Activated CD8-positive, alpha-beta memory T cell treated with anti-CD3 and anti-CD28 coated beads, Interleukin-2, amount 50 U/mL, for 4 hours (primary cell): ENCODE measurements at places on chromosomes 16 and 17.

GRCh38 chr17:48500435-48501426 lies 30.1 kb downstream of the HOXB1 start:
- DNase-seq: no peak

DNA sequence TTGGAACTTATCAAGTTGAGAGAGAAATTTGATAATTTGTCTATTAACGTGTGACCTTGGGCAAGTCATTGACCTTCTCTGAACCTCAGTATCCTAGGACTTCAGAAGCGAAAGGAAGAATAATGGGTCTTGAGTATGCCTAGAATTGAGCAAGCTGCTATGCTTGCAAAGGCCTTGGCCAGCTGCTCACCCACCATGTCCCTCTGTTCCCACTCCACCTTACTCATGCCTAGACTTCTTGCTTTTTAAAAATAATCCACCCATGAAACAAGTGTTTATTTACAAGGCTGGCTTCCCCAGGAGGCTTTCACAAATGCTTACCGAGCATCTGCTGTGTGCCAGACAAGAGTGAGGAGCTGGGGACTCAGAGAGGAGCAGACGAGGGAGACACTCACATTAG lies 590.6 kb downstream of the MAF start:
- no peak for DNase-seq

DNA sequence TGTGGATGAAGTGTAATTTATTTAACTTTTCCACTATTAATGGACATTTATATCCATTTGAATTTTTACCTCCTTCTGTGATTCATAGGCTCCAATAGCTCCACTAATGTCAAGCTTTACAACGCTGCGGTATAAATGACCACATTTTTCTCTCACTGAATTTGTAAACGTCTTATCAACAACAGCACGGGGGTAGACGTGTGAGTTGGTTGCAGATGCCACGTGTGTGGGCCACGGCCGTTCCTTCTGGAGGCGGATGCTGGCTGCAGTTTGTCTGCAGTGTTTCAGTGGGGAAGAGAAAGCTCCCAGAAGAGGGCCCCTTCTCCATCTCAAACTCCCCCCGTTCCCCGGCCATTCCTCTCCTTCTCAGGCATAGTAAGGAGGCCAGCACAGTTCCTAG lies 68.2 kb upstream of the XYLT1 start:
- no peak for DNase-seq

GRCh38 chr16:56980792-56981724 lies 8.3 kb upstream of the NLRC5 start:
- DNase-seq: no peak

GRCh38 chr16:65619606-65620005 lies 497.7 kb upstream of the CDH11 start:
- no peak for DNase-seq

DNA sequence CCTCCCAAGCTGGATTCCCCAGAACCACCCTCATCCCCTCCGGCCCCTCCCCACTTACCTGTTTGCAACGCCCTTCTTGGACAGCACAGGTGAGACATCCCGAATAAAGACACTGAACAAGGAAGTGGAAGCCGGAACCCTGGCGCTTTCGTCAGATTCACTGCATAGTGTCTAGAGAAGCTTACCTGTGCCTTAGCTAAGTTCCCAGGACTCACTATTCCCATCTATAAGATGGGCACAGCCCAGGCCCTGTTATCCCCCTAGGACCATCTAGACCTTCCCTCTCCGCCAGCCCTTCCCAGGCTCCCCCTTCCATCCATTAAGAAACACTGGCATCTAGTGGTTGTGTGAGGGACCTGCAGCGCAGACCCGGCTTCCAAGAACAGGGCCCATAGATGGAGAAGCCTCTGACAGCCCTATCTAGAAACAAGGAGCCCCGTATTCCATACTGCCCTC lies 26.9 kb upstream of the RPL38 start:
- DNase-seq: peak; percentile 27

DNA sequence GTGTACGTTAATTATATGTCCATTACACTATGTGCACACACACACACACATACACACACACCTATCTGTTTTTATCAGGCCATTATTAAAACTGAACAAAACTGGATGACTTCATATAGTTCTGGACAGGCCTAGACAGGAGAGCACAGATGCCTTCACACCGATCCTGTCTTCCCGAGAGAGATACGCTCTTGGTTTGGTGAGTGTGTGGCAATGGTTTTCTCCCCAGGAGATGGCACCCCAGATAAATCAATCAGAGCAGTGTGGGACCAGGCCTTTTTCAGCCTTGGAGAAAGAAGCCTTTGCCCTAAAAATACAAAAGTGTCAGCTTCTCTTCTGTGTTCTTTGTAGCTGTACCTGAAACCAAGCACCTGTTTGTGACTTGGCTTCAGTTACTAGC lies 83.7 kb downstream of the CPPED1 start:
- no peak for DNase-seq

DNA sequence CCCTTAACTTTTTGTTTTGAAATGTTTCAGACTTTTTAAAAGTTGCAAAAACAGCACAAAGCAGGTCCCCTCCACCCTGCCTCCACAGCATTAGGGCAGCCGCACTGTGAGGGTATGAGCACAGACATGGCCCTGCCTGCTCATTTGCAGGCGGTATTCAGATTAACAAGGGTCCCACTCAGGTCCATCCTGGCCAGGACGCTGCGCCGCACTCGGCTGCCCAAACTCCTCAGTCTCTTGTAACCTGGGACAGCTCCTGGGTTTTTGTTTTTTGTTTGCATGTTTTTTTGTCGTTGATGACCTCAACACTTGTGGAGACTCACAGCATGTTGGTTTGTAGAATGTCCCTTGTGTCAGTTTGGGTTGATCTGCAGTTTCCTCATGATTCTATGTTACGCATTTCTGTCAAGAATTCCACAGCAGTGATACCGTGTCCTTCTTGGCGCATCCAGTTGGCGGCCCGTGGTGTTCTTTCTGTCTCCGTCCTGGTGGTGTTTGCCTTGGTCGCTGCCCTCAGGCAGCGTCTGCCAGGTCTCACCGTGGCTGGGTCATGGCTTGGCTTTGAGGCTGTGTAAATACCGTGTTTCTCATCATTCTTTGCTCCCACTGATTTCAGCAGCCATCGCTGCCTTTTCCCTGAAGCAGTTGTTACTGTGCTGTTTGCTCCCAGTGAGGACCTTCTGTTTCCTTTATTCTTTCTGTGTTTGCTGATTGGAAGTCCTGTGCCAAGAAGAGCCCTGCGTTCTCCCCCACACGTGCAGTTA lies 18.5 kb downstream of the CRAMP1 start:
- DNase-seq: no peak

DNA sequence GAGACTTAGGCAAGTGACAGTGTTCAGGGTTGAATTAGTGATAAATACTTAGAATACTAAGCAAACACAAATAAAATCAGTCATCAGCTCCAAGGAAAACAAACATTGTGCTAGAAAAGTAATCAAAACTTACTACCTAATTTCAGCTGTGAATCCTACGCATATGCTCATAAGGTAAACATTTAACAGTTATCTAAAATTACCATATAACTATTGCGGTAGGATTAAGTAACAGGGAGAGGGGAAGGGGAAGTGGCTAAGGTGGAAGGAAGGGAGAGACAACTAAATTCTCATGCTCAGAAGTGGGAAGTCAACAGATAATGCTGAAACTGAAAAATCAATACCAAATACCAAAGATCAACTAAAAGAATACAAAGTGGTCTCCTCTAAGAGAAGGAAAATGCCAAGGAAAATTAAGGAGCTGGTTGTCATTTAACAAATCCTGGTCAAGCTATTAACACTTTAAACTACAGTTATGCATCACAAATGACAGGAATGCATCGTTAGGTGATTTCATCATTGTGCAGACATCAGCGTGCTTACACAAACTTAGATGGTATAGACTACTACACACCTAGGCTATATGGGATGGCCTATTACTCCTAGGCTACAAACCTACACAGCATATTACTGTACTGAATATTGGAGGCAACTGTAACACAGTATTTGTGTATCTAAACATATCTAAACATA lies 20.0 kb downstream of the USP32 start:
- DNase-seq: no peak

- no peak for DNase-seq
Measured at GRCh38 chr16:751152-752006, 9.2 kb upstream of the MSLN start.

GRCh38 chr17:7882068-7882467 lies 6.5 kb upstream of the CHD3 start:
- no peak for DNase-seq

DNA sequence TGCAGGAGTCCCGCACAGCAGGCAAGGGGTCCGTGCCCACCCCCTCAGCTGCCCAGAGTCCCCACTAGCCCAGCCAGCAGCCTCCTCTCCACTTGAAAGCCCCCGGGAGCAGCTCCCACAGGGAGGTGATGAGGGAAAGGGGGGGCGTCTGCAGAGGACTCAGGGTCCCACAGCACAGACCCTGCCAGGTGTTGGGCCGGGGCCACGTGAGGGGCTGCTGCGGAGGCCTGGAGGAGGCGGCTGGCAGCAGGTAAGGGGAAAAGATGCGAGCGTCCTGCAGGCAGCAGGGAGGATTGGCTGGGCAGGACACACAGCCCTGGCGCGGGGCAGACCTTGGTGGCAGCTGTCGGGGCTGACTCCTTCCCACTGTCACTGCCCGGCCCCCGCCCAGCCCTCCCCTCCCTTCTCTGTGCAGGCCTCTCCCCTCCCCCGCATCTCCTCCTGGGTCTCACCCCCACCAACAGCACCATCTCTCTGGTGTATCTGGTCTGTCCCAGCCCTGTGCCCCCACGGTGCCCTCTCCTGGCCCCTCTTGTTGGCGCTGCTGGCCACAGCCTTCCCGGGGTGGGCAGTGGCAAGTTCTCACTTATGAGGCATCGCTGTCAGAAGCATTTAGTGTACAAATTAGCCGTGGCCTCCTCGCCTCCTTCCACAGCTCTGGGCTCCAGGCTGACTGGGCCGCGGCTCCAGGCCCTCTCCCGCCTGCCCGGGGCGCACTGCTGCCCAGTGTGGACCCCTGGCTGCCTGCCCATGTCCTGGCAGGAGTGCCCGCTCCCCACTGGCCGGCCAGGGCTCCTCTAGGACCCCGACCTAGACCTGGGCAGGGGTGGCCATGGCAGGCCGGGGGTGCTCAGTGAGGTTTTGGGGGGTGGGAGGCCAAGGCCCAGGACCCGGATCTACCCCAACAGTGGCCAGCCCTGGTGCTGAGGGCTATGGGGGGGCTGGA lies 4.4 kb upstream of the PRR35 start:
- DNase-seq: no peak

DNA sequence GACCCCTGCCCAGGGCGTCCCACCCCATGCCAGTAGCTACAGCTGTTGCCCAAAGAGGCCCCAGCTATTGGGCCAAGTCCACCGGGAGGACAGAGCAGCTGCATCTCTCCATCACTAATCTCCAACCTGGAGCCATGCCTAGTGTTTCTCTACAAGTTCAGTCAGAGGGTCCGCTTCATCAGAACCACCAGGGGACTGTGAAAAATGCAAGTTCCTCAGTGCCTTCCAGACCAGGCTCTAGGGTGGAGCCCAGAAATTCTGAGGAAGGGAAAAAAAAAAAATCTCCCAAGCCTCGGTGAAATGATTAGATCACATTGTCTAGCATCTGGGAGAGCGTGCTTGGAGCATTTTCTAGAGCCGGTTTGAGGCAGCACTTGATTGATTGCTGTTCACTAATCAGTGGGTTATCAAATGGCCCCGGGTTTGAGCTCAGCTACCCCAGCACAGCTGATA lies 22.4 kb upstream of the HERPUD1 start:
- no peak for DNase-seq

DNA sequence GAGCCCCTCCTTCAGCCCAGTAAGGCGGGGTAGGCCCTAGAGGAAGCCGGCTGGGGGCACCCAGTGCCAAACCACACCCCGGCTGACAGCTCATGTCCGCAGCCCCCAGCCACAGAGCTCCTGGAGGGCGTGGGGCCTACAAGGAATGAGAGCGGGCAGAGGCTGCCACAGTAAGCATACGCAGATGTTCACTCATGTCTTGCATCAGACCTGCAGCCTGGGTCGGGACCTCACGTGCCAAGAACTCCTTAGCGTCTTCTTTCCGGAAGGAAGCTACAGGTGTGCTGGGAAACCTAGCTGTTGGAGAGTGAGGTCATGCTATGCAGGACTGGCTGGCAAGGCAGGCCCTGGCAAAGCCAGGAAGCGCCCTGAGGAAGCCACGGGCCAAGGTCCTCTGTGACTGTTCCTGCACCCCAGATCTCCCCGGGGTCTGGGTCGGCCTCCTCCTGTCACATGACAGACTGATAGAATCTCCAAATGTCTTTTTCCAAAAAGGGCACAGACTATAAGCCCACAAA lies 1.6 kb downstream of the ZNF598 start:
- DNase-seq: no peak

DNA sequence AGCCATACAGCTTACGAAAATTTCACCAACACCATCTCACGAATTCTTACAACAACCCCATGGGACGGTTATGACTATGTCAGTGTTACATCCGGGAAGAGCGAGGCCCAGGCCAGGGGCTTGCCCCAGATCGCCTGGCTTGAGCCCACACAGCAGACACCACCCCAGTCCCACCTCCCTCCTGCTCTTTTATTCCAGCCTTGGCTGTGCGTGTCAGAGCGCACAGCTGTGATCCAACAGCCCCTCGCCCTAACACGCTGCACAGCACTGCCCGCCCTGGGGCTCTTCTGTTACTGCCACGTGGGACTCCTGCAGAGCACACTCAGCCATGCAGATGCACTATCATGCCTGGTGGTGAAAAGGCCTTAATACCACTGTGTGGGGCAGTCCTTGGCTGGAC lies 127.9 kb downstream of the ENGASE start:
- no peak for DNase-seq

DNA sequence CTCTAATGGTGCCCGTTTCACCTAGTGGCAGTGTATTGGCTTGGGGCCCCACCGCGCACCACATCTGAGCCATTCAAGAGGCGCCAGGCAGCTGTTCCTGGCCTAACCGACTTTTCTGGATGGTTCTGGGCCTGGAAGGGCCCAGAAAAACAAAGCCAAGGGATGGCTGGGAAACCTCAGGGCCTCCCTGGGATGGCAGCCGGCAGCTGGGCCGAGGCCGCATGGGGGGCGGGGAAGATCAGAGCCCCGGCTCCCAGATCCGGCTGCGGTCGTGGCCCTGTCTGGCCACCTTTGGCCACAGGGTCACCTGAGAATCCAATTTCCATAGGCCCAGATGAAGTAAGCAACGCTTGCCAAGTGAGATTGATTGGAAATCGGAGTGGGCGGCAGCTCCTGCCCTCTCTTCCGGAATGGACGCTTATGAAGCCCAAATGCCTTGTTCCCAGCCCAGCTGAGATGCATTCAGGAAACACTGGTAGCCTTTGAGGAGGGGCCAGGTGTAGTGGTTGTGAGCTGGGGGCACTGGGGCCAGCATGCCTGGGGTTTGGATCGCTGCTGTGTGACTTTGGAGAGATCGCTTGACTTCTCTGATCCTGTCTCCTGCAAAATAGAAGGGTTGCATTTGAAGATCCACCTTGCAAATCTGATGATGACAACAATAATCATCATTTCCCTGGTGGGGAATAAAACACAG lies 163.8 kb upstream of the GSE1 start:
- DNase-seq: no peak

- no peak for DNase-seq
Measured at GRCh38 chr16:85304337-85304736, 192.1 kb upstream of the CIBAR2 start.

DNA sequence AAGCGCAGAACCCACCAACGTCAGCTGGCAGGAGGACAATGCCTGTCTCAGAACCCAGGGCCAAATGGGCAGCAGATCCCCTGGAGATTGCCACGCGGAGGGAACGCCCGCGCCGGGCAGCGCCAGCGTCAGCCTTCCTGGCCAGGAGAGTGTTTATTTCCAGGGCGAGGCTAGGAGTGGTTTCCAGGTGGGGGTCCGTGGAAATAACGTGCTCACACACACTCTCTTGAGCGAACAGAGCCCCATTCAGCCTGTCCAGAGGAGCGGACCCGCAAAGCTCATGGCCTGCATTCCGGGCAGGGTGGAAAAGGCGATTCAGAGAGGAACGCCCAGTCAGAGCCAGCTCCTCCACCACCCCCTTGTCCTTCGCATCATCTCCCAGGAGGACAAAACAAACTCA lies 40.3 kb downstream of the SDK2 start:
- no peak for DNase-seq
